ENCODE measurements at places on chromosomes 6 and 20.

DNA sequence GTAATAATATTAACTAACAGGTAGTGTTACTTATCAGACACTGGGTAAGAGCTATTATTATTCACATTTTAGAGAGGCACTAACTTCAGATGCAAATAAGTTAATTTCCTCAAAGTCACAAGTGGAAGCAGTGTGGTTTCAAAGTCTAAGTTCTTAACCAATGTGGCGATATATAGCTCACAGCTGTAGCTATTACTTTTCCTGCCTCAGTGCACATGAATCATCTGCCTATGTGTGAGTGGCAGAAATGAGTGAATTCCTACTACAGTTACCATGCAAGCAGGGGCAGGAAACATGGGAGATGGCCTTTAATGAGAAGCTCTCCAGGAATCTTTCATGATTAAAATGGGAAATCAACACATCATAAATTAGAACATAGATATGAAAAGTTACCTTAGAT is 126.2 kb upstream of the EYA4 start:
- DNase-seq = no peak

- DNase-seq = no peak
Observed at GRCh38 chr20:47118641-47119040, 224.0 kb downstream of the EYA2 start.

- DNase-seq = peak; percentile 22
Observed at GRCh38 chr6:43274916-43275597, 23.0 kb upstream of the SLC22A7 start.

- DNase-seq = no peak
Observed at GRCh38 chr6:37988127-37988526, 168.6 kb downstream of the ZFAND3 start.

- no peak for DNase-seq
Observed at GRCh38 chr6:167997642-167998041, at the start of gene KIF25. TSS of gene KIF25 (plus strand) at chr6:167997671. CDS start at chr6:168029586, 31,915 bp downstream.

DNA sequence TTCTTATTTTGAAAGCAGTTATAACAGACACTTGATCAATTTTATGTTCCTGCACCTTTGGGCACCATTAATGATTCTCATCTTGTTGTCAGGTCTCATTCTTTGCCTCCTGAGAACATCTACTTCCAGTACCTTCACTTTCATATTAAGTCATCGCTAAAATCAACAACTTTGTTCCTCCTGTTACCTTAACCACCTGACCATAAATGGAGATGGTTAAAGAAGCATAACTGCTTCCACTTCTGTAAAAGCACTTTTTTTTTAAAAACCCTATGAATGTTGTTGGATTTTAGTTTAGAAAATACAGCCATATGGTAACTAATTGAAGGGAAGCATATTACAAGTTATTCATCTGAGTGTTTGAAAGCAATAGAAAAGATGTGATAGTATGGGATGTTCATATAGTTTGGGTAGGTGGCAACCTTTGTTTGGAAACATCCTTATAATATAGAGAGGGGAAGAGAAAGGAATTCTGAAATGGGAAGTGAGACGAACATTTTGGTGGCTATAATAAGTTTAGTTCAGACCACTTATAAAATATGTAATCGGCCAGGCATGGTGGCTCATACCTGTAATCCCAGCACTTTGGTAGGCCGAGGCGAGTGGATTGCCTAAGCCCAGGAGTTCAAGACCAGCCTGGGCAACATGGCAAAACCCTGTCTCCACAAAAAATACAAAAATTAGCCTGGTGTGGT is 53.9 kb downstream of the AFG1L start:
- no peak for DNase-seq

- no peak for DNase-seq
Observed at GRCh38 chr6:34138914-34139510, 6.9 kb downstream of the GRM4 start.

DNA sequence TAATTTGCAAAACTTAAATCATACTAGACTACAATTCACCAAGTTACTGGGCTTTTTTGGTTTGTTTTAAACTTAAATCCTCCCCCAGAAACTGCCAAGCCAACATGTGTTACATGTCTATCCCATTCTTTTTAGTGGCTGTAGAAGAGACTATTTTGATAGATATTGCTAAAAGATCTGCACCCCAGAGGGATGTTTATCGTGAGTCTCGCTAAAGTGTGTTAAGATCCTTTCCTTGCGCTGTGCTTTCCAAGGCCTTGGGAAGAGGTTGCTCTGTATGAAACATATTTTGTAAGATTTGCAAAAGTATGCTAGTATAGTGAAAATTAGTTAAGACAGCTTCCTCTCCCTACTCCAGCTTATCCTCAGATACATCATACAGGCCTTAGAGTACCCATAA is 63.0 kb downstream of the GPX5 start:
- no peak for DNase-seq

- DNase-seq = no peak
Observed at GRCh38 chr6:116560130-116560529, 6.6 kb downstream of the CALHM4 start.

DNA sequence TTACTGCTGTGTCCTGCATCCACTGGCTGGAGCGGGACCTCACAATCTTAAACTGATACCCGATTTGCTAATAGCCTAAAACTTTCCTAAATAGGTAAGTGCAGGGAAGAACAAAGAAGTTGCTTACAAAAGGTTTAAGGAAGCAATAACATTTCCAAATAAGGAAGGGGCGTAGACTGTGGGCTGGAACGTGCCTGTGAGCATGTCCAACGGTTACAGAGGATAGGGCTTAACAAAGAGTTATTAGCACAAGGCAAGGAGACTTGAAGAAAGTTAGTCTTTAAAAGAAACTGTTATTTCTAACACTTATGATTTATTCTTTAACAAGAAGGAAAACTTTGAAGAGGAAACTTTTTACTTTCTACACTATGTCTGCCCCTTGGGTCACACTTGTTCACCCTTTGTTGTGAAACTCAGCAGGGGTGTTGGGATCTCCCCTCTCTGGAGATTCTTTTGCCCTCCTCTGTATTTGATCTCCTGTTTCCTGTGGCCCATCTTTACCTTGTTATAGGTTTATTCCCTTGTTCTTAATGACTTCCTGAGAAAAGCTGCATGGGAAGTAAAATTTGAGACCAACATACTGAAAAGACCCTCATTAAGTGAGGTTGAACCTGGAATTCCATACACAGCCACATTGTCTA is 28.7 kb downstream of the KAT14 start:
- no peak for DNase-seq

DNA sequence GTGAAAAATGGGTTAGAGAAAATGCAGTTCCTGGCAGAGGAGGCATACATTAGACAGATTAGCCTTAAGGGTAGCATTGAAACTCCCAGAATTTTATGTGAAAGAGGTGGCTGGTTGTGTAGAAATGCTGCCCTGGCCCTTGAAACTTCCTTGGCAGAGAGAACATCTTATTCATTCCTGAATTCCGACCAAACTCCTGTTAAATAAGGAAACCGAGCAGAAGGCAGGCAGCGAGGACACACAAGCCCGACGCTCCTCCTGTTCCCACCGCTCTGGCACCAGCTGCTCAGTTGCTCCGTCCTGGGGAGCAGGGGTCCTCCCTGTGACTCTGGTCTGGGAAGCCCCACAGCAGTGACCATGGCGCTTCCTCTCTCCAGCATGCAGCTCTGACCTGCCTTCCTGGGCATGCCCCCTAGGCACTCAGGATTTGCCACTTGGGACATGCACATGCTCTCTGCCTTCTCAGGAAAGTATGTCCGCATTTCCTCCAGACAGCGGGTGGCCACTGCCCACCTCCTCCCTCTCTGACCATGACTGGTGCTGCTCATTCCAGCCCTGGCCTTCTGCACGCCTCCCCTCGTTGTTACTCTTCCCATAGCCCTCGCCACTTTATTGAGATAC is 35.2 kb upstream of the CLDN20 start:
- no peak for DNase-seq

DNA sequence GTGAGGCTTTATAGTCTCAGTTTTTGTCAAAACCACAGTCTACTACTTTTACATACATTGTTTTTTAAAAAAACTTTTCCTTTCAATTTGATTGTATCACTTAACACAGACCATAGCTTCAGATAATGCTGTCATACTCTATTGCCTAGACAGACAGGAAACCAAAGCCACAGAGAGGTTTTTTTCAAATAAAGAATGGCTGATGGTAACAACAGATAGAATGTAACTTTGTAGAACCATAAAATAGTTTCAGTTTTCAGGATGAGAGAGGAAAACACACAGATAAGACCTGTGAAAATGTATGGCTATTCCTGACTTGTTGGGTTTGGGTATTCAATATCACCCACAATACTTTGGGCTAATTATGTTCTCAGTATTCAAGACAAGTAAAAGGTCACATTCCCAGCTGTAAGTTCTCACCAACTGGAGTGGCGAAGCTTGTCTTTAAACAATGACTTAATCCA is 94.0 kb downstream of the ADGRG6 start:
- no peak for DNase-seq

GRCh38 chr6:79869184-79869583 is 78.2 kb downstream of the ELOVL4 start:
- no peak for DNase-seq

GRCh38 chr6:49890988-49891387 is 24.7 kb upstream of the CRISP1 start:
- no peak for DNase-seq

GRCh38 chr6:65113581-65113980 is 593.4 kb downstream of the EYS start:
- DNase-seq = no peak

DNA sequence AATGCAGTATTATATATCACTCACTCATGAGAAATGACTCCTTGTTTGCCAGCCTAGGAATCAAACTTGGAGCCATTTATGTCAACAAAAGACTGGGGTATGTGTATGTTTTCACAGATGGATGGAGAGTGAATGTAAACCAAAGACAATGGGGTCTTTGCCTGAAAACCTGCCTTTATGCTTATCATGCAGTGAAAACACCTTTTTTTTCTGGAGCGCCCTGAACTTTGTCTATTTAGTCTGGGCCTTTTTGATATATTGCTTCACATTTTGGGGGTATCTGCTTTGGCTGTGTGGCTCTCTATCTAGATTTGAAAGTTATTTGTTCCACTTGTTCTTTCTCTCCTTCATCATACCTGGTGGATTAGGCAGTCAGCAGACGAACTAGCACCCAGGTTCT is 848.5 kb upstream of the FLRT3 start:
- DNase-seq = no peak

Data from activated T-helper 9 cell treated with anti-CD3 and anti-CD28 coated beads, Interleukin-2, amount 50 U/mL, for 16 hours (primary cell).